MG63 (cell line): ENCODE measurements at places on chromosomes 11 and 22. TPM values are rescaled to one million over a fixed set of nuclear protein-coding genes. Genes with fewer than 3 reads are reported as not detected.

- DNase-seq: no peak
Measured at GRCh38 chr11:26011474-26011873, 320.5 kb upstream of the ANO3 start.

DNA sequence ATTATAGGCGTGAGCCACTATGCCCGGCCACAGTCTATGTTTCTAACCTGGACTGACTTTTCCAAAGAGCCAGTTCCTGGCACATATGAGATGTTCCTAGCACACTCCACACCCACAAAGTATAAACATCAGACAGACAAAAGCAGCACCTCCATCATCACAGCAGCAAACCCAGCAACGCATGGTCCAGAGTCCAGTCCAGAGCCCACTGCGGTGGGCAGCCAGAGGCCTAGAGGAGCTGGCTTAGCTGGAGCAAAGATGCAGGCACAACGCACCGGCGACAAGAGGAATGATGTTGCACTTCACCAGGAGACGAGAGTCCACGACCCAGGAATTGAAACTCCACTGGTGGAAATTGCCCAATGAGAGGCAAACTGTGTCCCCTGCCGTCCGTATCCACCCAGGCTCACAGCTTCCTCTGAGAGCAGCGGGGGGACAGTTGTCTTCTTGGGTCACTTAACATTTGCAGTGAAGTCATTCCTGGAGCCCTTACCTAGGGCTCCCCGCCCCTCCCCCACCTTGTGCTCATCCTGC is 36.6 kb downstream of the RPS6KA4 start:
- no peak for DNase-seq

DNA sequence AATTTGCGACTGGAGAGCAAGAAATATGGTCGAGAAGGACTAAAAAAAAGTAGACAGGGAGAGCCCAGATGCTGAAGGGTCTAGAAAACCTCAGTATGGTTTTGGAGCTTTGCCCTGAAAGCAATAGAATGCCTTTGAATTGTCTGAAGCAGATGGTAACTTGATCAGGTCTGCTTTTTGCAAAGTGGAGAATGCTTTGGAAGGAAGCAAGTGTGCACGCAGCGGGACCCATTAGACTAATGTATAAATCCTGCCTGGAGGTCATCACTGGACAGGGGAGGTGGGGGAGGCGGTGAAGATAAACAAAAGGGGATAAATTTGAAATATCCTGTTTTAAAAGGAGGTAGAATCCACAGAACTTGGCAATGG is 757 bp upstream of the HINFP start:
- DNase-seq: no peak

DNA sequence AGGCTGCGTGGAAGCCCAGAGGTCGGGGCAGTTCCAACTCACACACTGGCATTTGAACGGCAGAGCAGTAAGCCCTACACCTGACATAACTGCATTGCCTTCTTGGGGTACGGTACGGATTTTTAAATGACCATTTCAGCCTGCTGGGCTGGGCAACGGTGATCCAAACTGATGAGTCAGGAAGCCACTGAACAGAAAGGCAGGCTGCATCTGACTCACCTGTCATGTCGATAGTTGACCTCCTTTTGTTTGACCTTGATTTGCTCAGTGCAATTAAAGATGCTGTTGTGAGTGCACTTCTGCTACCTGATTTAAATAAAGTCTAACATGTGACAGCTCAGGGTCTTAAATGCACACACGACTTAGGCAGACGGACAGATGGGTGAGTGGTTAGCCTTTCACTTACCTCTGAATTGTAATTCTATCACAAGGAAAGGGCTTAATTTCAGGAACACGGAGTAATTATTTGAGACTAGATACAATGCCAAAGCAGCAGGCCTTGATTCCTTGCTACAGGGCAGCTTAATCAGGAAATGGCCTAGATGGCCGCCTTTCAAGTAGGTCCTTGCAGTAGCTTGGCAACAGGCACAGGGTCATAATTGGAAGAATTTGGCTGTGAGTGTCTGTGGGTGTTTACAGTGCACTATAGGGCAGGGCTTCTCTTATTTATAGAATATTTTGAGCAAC is 52.2 kb downstream of the BMAL1 start:
- peak; percentile 60 for DNase-seq

DNA sequence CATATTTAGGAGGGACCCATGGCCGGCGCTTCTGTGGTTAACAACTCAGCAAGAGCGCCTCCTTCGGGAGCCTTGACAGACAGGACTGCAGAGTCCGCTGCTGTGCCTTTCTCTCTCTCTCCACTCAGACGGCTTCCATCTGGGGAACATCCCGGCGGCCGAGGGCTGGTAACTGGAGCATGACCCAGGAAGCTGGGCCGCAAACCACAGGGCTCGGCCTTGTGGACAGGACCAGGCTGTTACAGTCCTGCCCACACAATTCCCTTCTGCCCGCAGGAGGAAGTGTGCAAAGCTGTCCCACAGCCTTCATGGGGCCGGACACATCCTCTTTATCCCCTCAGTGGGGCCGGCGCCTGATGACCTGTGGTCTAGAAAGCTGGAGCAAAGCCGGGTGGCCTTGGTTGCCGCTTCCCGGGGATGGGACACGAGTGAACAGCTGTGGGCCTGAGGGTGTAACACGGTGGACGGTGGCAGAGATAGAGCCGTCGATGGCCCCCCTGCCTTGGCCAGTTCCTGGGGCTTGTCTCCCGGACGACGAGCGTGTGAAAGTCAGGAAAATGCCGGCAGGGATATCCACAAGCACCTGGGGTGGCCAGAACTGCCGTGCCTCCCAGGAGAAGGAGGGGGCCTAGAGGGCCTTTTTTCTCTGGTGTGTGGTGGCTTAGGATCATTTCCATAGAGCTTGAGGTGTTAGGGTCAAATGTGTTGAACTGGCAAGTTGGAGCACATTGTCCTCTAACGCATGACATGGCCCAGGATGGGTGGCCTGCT is 50.1 kb downstream of the FBLN1 start:
- no peak for DNase-seq

GRCh38 chr11:2521081-2521732 is 76.4 kb downstream of the KCNQ1 start:
- no peak for DNase-seq

- no peak for DNase-seq
Measured at GRCh38 chr11:128483211-128483788, 104.1 kb downstream of the ETS1 start.

GRCh38 chr22:25161916-25162530 is 37.6 kb upstream of the CRYBB3 start:
- no peak for DNase-seq

- DNase-seq: peak; percentile 33
Measured at GRCh38 chr11:117597071-117597470, 199.9 kb downstream of the DSCAML1 start.

DNA sequence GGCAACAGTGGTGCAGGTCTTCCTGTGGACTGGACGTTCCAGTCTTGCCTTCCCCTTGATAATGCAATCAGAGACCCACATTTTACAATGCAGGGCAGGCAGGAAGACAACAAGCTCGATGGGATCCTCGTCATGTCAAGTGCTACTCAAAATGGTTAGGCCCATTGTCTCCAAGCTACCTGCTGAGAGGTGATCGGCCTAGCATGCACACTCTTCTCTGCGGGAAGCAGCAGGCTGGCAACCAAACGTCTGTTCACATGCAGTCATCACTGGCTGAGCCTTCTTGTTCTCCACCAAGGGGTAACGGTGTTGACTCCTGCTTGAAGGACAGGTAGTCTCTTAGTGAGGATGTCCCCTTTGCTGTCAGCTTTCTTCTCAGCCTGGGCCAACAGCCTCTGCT is 25.5 kb upstream of the CD82 start:
- DNase-seq: no peak

DNA sequence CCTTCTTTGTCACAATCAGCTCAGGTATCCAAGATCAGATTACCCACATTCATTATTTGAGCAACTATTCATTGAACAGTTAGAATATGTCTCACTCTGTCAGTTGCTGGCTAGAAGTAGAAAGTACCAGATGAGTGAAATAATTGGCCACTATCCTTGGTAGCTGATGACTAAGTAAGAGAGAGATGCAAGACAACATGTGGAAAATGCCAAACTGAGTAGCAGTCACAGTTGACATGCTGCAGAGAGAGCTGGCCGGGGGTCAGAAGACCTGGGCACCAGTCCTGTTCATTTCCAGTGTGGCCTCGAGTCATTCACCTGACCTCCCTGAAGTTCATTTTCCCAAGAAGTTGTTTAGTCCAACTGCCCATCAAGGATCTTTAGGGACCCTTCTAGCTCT is 22.5 kb upstream of the SMIM35 start:
- DNase-seq: peak; percentile 80

DNA sequence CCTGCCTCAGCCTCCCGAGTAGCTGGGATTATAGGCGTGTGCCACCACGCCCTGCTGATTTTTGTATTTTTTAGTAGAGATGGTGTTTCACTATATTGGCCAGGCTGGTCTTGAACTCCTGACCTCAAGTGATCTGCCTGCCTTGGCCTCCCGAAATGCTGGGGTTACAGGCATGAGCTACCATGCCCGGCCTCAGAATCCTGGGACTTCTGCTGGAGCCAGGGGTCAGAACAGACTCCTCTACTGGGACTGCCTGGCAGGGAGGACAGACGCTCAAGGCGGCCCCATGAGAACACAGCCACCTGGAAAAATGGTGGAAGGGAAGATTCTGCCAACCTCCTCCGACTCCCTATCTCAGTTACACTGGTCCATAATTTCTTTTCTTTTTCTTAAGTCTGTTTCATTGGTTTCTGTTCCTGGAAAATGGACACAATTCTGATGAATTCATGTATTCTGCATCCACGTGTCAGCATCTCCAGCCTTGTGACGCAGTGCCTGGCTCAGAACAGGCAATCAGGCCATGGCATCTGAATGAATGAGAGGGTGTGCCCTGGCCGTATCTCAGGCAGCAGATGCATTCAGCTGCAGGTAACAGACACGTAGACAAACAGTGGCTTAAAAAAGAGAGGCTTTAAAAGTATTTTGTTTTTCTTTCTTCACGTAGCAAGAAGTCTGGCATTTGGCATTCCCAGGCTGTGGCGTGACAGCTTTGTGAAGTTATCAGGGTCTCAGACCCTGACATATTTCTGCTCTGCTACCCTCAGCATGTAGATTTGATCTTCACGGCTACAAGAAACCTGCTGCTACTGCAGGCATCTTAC is 4.8 kb downstream of the SMIM38 start:
- no peak for DNase-seq

DNA sequence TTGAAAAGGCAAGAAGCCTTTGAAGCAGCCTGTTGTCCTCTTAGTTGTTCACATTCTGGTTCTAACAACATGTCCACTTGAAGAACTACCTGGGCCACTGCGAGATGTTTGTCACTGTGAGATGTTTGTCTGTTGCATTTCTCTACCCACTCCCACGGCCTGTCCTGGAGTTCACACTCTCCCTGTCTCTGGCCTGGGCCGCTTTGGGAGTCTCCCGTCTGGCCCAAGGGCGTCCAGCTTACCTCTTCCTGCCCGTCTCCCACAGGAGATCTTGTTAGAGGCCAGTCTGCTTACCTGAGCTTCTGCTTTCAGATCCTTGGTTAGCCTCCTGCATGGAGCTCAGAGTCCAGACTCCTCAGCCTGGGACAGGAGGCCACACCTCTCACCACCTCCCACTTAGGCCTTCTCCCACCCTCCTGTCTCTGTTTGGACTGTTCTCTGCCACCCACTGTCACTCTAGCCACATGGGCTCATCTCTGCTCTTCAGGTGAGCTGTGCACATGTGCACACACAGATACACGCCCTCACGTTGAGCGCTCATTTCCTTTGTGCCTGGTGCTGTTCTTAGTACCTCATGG is 66.0 kb downstream of the TBC1D22A start:
- no peak for DNase-seq

- DNase-seq: no peak
Measured at GRCh38 chr11:17748044-17748443, 13.5 kb downstream of the KCNC1 start.

GRCh38 chr11:26187639-26188038 is 144.3 kb upstream of the ANO3 start:
- peak; percentile 6 for DNase-seq

- no peak for DNase-seq
Measured at GRCh38 chr11:2381494-2382128, 4.5 kb downstream of the CD81 start.

- no peak for DNase-seq
Measured at GRCh38 chr11:15170698-15171097, 56.0 kb downstream of the INSC start.

DNA sequence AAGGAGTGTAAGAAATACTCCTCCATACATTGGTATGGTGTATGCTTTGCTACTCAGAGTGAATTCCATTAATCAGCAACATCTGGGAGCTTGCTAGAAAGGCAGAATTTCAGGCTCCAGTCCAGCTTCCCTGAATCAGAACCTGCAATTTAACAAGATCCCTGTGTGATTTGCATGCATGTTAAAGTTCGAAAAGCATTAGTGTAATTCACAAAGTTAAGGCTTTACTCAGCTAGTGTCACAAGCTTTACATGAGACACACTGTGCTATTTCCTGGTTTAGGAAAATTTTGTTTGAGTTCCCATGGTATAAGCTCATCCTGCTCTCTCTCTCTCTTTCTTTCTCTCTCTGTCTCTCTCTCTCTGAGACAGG is 37.0 kb upstream of the HEPHL1 start:
- no peak for DNase-seq

DNA sequence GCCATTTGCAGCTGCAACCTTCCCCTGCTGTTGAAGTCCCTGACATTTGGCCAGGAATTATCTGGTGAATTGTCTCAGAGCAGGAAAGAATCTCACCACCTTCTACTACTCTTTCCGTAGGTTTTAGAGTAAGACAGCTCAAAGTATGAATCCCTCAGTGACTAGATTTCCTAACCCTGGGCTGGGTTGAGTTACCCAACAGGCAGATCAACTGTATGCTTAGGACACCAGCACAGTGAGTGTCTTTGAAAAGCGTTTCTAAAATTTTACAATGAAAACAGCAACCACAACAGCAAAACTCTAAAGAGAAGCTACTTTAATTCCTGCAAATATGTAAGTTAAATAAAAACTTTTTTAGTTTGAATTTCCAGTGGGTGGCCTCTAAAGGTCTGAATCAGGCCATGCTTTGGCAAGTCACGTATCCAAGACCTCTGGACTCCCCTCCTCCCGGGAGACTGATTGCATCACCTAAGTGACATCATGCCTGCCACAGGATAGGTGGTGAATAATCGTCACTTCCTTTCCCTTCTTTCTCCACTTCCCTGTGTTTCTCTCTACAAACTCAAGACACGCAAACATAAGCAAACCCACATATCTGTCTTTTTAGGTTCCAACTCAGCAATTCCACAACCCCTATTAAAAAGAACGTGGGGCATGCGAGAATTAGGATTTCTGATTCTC is 7.8 kb downstream of the OR8B12 start:
- DNase-seq: no peak

GRCh38 chr11:13339195-13340153 is 61.9 kb downstream of the BMAL1 start:
- peak; percentile 76 for DNase-seq

OR51I2 gene
- not detected in 2 replicates for total RNA-seq

SPI1 gene
- not detected in 2 replicates for total RNA-seq

LGALS1 gene
- total RNA-seq: 3,913 and 4,947 TPM in 2 replicates

DSCAML1 gene
- total RNA-seq: not detected in 2 replicates

PGA5 gene
- not detected in 2 replicates for total RNA-seq

KCNE3 gene
- total RNA-seq: 1.1 and 2.9 TPM in 2 replicates

KCNJ5 gene
- total RNA-seq: not detected in 2 replicates

MPZL3 gene
- 1.3 and 1.6 TPM in 2 replicates for total RNA-seq
